Left lung (tissue), 14 donors: ENCODE measurements at places on chromosomes 6 and 20. TPM values are rescaled to one million over a fixed set of nuclear protein-coding genes. Genes with fewer than 3 reads are reported as not detected.

DNA sequence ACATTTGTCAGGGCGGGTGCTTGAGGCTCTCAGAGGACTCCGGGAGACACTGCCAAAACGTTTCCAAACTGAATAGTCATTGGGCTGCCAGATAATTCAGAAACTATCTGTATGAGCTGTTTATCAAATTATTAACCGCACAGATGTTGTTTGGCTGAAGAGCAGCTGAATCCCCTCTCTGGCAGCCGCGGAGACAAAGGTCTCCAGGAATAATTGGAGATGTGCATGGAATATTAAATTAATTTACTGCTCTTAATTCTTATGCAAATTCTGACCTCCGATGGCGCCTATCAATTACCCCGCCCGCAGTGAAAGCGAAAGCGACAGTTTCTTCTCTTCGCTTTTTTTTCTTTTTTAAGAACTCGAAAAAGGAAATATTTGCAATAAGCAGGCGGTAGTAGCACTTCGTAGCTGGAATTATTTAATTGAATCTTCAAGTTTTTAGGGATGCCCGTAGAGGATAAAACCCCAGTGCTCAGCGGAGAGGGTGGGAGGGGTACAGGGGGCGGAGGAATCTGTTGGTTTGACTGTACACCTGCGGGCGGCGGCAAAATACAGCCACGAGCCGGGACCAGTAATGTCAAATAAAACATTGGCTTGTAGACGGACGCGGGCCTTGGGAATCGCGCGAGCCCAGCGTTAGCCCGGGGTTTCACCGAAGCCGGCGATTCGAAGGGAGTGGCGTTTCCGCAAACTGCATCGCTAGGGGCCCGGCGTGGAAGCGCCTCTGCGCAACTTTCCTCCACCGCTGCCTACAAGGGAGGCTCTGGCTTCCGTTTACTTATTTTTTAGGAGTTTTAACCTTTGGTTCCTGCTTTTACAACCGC, 6.2 kb downstream of the LINC00237 start:
- peak overlapping the region; percentile 49 for H3K27ac ChIP-seq
- H3K4me1 ChIP-seq: peaks cover 8% of the 10 kb centered on the region
- no peak for DNase-seq
- H3K27me3 ChIP-seq: peaks cover 84% of the 10 kb centered on the region
- no peaks in the 10 kb centered on the region for H3K36me3 ChIP-seq
- H3K4me3 ChIP-seq: peak overlapping the region; percentile 15

DNA sequence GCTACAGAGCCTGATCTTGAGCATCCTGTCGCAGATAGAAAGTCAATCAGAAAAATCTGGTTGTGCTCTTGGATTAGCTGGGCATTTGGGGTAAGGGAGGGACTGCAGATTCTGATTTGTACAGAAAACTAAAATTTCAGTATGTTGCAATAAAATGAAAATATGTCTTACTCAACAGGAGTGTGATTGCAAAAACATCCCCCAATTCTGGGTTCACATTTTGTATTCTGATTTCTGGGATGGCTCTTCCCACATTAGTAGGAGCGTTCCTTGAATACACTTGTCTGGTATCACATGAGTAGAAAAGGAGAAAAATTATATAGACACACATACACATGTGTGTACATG, 40.5 kb downstream of the PANK2 start:
- peaks cover 30% of the 10 kb centered on the region for H3K36me3 ChIP-seq
- no peak overlapping the region for H3K27ac ChIP-seq
- H3K27me3 ChIP-seq: no peaks in the 10 kb centered on the region

- peaks cover 73% of the 10 kb centered on the region for H3K36me3 ChIP-seq
- no peak overlapping the region for H3K27ac ChIP-seq
- H3K4me1 ChIP-seq: peaks cover 8% of the 10 kb centered on the region
- H3K27me3 ChIP-seq: no peaks in the 10 kb centered on the region
- H3K4me3 ChIP-seq: no peak overlapping the region
- no peak for DNase-seq
Observed at GRCh38 chr20:48728042-48728825, 99.6 kb downstream of the PREX1 start.

DNA sequence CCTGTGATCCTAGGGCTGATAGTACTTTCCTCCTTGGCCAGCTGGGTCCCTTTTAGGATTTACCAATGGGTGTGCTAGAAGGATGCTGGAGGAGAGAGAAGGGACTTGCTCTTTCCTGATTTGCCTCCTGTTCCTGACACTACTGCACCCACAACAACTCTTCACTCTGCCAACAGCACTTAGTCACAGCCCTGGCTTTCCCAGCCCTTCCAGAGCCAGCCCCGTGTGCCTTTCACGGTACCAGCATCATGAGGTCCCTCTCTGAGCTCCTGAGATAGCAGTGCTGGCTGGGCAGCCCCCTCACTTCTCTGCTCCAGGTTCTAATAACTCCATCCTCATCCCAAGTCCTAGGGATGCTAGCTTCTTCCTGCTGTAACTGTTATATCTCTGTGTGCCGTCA, 80.9 kb downstream of the DNAH8 start:
- no peak overlapping the region for H3K27ac ChIP-seq
- no peak for DNase-seq
- no peak overlapping the region for H3K4me3 ChIP-seq
- peaks cover 6% of the 10 kb centered on the region for H3K27me3 ChIP-seq

The MYL9 gene
- polyA plus RNA-seq: 236 TPM

The BPIFB4 gene
- not detected for polyA plus RNA-seq

- H3K36me3 ChIP-seq: no peaks in the 10 kb centered on the region
- no peaks in the 10 kb centered on the region for H3K4me1 ChIP-seq
- no peak for DNase-seq
- no peaks in the 10 kb centered on the region for H3K27me3 ChIP-seq
Observed at GRCh38 chr20:21179757-21180156, 53.9 kb downstream of the KIZ start.

GRCh38 chr6:5050009-5050408, 35.1 kb upstream of the PPP1R3G start:
- no peaks in the 10 kb centered on the region for H3K4me1 ChIP-seq
- no peak for DNase-seq
- H3K36me3 ChIP-seq: no peaks in the 10 kb centered on the region
- no peak overlapping the region for H3K27ac ChIP-seq
- no peaks in the 10 kb centered on the region for H3K27me3 ChIP-seq

DNA sequence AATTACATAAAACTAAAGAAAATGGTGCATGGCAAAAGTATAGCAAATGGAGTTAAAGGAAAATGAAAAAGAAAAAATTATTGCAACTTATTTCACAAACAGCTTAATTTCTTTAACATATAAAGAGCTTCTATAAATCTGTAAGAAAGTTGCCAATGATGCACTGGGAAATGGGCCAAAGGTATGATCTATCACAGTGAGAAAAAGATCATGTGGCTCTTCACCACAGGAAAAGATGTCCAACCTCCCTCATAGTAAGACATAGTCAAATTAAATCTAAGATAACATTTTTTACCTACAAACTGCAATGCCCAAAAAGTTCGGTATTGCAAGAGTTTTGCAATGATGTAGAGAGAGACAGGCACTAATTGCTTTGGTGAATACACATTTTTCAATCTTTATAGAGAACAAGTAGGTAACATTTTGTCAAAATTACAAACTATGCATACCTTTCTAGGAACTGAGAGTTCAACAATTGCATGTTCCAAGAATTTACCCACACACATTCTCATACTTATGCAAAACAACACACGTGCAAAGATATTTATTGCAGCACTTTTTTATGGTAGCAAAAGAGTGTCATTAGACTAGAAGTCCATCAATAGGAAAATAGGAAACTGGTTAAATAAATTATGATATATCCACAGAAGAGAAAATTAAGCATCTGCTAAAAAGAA, 372.6 kb downstream of the QKI start:
- H3K27me3 ChIP-seq: no peaks in the 10 kb centered on the region
- no peak overlapping the region for H3K27ac ChIP-seq
- H3K36me3 ChIP-seq: no peaks in the 10 kb centered on the region
- H3K4me1 ChIP-seq: no peaks in the 10 kb centered on the region
- no peak for DNase-seq
- no peak overlapping the region for H3K4me3 ChIP-seq

GRCh38 chr6:39003072-39003471, 45.5 kb upstream of the GLP1R start:
- no peak for DNase-seq
- no peaks in the 10 kb centered on the region for H3K36me3 ChIP-seq
- H3K27me3 ChIP-seq: no peaks in the 10 kb centered on the region
- H3K4me3 ChIP-seq: no peak overlapping the region
- H3K27ac ChIP-seq: no peak overlapping the region

The LPA gene
- 0.16 TPM for polyA plus RNA-seq

GRCh38 chr20:33042430-33042829, 11.0 kb downstream of the BPIFB6 start:
- H3K27ac ChIP-seq: no peak overlapping the region
- H3K27me3 ChIP-seq: no peaks in the 10 kb centered on the region
- DNase-seq: no peak
- no peaks in the 10 kb centered on the region for H3K36me3 ChIP-seq
- no peaks in the 10 kb centered on the region for H3K4me1 ChIP-seq

The SLC17A3 gene
- not detected for polyA plus RNA-seq
